GOT3 (cell line): ENCODE measurements at places on chromosomes 16 and 17.

- no peak for DNase-seq
Observed at GRCh38 chr16:75262800-75263127, 11.3 kb upstream of the BCAR1 start.

GRCh38 chr17:79631640-79632431, 21.0 kb upstream of the RBFOX3 start:
- DNase-seq = no peak

DNA sequence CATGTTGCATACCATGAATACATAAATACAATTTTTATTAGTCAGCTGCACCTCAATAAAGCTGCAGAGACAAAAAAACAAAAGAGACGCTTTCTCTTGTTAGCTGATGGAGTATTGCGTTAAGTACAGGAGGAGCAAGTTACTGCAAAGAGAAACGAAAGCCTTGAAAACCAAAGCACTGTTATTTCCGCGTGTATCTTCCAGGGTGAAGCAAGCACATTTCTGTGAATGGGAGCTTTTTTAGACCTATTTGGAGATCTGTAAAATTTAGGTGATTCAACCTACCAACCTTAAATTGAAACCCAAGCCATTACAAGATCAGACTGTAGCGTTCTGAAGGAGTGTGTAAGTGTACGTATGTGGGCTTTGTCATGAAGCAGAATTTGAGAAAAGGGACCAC, 390.4 kb downstream of the SOX9 start:
- no peak for DNase-seq

GRCh38 chr16:600781-601180, 10.9 kb downstream of the RAB40C start:
- DNase-seq = no peak

GRCh38 chr17:68780596-68780995, 174.6 kb downstream of the ABCA8 start:
- DNase-seq = no peak

DNA sequence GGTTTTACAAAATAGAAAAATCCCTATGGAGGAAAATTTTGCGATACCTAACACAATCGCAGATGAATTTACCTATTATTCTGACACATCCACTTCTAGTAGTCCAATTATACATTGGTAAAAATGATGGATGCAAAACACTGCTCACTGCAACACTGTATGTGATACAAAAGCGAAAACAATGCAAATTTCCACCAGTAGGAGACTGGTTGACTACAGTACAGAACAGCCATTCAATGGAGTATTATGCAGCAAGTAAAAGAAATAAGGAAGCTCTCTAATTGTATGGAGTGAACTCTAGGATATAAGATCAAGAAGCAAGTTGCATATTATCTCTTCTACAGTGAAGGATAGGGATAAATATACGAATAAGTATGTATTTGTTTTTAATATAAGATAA, 48.5 kb downstream of the SETD6 start:
- DNase-seq = no peak

DNA sequence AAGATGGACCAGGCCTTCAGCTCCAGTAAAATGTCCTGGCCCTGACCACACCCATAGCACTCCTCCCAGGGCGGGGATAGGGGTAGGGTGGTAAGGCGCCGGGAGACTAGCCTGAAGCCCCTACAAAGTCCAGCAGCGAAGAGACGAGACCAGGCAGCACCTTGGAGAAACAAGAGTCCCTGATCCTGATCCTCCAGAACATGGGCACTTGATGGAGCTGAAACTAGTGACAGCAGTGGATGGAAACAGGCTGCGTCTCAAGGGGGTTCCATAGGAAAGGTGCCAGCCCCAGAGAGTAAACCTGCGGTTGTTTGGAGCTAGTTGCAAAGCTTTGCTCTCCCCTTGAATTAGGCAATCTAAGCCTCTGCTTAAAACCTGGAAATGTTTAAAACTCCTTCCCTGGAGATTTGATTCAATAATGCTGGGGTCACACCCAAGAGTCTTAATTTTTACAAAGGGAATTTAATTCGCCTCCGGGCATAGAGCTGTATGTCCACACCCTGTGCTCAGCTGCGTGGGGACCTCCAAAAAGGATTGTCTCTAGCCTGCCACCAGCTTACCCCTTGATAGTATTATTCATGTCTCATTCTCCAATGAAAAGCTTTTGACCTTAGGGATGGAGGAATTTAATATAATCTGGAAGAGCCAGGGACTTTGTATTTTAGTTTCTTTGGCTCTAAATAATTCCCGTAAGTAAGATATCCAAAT, 258.6 kb downstream of the PMP22 start:
- no peak for DNase-seq

GRCh38 chr16:3509470-3509928, 8.7 kb downstream of the CLUAP1 start:
- DNase-seq = no peak

DNA sequence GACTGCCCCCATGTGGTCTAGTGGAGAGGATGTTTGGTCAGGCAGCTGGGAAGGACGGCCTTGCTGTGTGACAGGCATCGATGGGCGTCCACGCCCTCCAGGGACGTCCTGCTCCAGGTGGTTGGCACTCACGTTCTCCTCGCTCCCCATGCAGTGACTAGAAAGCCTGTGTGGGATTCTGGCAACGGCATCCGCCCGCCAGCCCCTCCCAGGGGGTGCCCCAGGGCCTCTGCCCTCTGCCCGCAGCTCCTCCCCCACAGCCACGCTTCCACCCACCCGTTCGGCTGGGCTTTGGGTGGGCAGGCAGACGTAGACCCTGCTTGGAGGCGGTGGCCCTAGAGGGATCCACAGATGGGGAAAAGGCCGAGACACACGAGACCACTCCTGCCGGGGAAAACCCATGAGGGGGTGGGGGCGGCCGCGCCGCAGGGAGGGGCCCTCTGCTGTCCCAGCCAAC, 4.7 kb upstream of the IL17C start:
- DNase-seq = no peak

GRCh38 chr16:67668495-67669157, 2.0 kb downstream of the C16orf86 start:
- DNase-seq = no peak
